Diencephalon (tissue), 1 donor: ENCODE measurements at places on chromosomes 16 and 17. TPM values are rescaled to one million over a fixed set of nuclear protein-coding genes. Genes with fewer than 3 reads are reported as not detected.

The TOX3 gene
- 15.9 TPM for total RNA-seq

The CCL11 gene
- not detected for total RNA-seq

The ZPBP2 gene
- not detected for total RNA-seq

The TEX19 gene
- total RNA-seq = not detected

The PDIA2 gene
- 12.5 TPM for total RNA-seq
